ENCODE measurements at places on chromosomes 16 and 17. TPM values are rescaled to one million over a fixed set of nuclear protein-coding genes. Genes with fewer than 3 reads are reported as not detected.

- H3K27me3 ChIP-seq, result no peaks in the 10 kb centered on the region
- DNase-seq, result no peak
- peaks cover 68% of the 10 kb centered on the region for H3K4me1 ChIP-seq
Measured at GRCh38 chr17:77456951-77457548, 316.3 kb downstream of the SEC14L1 start.

DNA sequence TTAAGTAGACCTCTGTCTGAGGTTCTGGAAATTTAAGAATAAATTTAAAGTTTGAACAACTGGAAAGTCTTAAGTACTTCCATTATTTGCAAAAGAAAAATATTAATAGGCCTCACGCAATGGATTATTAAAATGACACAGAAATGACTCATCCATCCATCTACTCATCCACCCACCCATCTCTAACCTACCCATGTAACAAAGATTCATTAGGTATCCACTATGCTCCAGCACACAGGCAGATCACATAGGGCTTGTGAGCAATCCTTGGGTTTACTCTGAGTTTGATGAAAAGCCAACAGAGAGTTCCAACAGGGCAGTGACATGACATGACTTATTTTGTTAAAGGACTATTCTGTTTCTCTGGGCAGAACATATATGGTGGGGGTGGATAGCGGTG, 93.3 kb downstream of the HELZ start:
- no peak overlapping the region for H3K4me3 ChIP-seq
- no peak overlapping the region for H3K27ac ChIP-seq
- no peak for DNase-seq
- no peaks in the 10 kb centered on the region for H3K4me1 ChIP-seq

- H3K4me1 ChIP-seq, result no peaks in the 10 kb centered on the region
- H3K27me3 ChIP-seq, result no peaks in the 10 kb centered on the region
- no peak overlapping the region for H3K27ac ChIP-seq
Measured at GRCh38 chr17:72334205-72334604, 213.4 kb downstream of the SOX9 start.

Gene PDIA2
- not detected for total RNA-seq

Gene CYB561
- total RNA-seq, result 14.3 TPM
